ENCODE measurements at places on chromosomes 5 and 9.

- peak; percentile 33 for DNase-seq
Measured at GRCh38 chr5:131628990-131629389, 6.0 kb downstream of the RAPGEF6 start.

- DNase-seq = peak; percentile 53
Measured at GRCh38 chr5:107736638-107737037, 65.9 kb upstream of the EFNA5 start.

- peak; percentile 47 for DNase-seq
Measured at GRCh38 chr9:128946571-128947276, 679 bp downstream of the DOLK start.

GRCh38 chr5:54834121-54834842 lies 151.1 kb downstream of the ESM1 start:
- DNase-seq = no peak

DNA sequence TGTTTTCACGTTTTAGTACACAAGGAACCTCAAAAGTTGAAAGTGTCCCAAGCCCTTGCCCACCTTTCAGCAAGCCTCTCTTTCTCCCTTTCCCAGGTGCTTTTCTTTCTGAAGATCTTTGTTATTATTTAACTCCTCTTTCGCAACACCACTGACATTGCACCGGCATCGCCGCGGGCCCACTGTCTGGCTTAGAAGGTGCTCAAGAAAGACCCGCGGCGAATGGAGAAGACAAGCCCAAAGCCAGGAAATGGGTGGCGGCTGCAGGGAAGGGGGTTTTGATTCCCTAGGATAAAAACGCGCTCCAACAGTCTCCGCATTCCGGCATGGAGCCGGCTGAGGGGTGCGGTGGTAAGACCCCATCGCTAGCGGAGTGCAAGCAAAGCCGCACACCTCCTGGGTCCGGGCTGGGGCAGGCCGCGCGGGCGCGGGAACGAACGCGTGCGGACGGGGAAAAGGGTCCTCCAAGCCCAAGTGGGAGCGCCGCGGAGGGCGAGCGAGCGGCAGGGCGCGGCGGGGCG lies 404 bp upstream of the AFAP1L1 start:
- DNase-seq = no peak

DNA sequence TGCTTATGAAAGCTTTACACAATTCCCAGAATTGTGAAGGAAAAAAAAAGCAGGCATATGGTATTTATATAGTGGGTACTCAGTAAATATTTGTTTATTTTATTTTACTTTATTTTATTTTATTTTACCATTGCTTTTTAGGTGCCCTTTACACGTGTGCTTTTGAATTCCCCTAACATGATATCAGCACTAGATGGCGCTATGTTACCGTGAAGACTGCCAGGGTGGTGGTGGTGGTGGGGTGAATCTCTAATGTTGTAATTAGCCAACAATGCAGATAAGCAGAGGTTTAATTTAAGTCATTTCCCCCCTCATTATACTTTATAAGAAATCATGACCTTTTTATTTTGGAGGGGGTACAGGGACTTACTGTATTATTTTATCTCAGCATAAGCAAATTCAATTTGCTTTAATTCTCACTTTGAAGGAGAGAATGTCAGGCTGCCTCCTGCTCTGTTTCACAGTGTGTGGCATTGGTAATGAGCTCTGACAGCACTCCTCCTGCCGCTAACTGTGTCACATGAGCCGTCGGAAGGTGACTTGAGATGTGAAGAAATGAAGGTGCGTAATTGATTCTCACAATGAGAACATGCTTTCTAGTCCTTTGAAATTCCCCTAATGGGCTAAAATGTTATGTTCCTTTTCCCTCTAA lies 165.6 kb downstream of the YTHDC2 start:
- peak; percentile 70 for DNase-seq

All from choroid plexus epithelial cell (primary cell).